ENCODE measurements at places on chromosomes 5 and 9.

GRCh38 chr9:92047500-92047899 lies 67.7 kb downstream of the SPTLC1 start:
- DNase-seq: no peak

- no peak for DNase-seq
These were observed 187.7 kb downstream of the TRIO start for GRCh38 chr5:14330729-14331385.

DNA sequence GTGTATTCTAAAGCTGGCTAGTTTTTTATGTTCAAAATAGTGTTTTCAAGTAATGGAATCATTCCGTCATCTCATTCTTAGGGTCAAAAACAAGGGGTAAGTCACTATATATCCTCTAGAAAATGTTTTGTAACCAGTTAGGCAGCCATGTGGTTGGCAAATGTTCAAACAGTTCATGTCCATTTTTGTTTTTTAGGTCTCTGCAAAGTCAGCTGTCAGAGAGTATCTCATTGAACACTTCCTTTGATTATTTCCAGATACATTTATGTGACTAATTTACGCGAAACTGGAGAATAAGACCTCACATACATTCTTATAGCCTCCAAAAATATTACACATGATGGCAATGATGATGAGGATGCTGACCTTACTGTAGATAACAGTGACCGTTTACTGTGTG lies 50.4 kb downstream of the TRIO start:
- DNase-seq: no peak

DNA sequence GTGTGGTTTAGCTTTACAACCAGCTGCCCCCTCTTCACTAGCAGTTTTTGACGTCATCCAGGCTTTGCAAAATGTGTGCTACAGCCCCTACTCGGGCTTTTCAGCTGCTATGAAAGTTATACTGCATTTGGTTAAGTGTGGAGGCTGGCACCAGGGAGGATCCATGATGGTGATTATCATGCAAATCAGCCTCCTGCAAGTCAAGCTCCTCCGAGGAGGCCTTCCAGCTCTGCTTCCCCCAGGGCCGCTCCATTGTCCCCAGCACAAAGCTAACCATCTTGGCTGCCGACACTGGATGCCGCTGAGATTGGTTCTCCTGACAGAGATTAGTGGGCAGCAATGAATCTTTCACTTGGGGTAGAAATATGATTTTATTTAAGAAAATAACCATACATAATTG lies 159.6 kb downstream of the NR2F1-AS1 start:
- no peak for DNase-seq

DNA sequence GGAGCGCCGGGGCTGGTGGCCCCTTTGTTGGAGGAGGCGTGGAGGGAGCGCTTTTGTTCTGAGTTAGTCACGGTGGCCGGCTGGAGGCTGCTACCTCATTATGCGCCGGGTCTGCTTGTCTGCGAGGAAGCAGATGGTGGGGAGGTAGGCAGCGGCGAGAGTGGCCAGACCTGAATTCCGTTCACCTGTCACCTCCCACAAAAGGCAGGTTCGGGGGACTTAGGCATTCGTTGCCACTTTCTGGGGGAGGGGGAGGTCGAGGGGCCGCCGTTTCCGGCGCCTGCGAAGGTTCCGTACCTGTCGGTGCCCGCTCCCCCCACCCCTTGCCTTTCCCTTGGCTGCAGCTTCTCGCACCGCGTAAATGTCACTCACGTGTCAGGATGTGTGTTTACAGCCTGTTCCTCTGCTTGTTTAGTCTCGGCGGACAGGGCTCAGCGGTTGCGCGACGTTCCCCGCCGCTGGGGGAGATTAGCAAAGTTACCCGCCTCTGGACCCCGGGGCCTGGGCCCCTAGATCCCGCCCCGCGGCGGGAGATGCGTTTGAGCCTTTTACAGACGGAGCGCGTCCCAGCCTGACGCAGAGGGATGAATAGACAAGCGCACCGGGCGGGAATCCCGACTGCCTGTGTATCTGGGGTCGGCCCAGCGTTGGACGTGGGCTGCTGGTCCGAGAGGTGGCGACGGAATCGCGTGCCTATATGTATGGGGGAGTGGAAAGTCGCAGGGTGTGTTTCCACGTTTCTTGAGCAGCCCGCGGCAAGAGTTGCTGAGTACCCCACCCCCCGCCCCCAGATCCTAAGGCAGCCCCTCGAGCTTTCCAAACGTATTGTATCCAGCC lies 2.7 kb upstream of the LHX2 start:
- no peak for DNase-seq

GRCh38 chr9:83130541-83130940 lies 67.6 kb upstream of the RASEF start:
- no peak for DNase-seq

DNA sequence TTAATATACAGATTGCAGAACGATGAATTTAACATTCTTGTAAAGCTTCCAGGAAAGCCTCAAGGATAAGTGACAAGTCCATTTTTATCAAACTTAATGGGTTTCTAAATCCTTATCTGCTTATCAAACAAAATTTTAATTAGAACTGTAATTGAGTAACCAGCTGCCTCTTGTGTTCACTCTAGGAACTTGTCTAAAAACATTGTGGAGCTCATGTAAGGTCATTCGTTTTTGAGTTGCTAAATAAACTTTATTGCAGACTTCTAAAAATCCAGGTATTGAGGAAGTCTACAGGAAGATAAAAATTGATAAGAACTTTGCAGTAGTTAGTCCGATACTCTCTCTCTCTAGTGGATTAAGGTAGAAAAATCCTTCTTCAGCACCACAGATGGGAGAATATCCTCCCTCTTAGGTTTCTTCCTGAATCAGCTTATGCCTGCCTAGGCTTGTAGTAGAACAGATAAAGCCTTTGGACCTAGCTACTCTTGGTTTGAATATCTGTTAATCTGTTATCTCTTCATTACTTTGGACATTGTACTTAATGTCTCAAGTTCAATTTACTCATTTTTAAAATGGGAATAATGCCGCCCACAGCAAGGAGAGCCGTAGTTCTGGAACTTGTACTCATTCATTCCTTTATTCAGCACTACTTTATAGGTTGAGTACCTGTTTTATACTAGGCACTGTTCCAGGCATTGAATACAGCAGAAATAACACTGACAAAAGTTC lies 60.0 kb upstream of the DHFR start:
- DNase-seq: no peak

GRCh38 chr5:115363879-115364278 lies 67.4 kb upstream of the CCDC112 start:
- no peak for DNase-seq

DNA sequence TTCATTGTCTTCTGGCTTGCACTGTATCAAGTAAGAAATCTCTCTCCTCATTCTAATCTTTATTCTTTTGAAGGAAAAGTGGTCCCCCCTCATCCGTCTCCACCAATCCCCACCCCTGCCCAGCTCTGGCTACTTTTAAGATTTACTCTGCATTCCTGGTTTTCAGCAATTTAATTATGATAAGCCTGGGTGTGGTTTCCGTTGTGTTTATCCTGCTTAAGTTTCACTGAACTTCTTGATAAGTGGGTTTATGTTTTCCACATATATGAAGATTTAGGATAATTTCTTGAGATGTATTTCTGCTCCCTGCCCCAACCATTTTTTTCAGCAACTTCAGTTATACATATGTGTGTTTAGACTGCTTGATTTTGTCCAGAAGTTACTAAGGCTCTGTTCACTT lies 46.5 kb downstream of the PTBP3 start:
- DNase-seq: no peak

- DNase-seq: no peak
These were observed 72.5 kb downstream of the SPIN1 start for GRCh38 chr9:88460587-88461332.

GRCh38 chr9:114278881-114279570 lies 43.9 kb upstream of the ORM1 start:
- DNase-seq: no peak

All from naive thymus-derived CD4-positive, alpha-beta T cell (primary cell).